ENCODE measurements at places on chromosomes 16 and 17.

GRCh38 chr16:66968847-66969246 lies 7.8 kb downstream of the CES3 start:
- no peak for DNase-seq

GRCh38 chr16:84042308-84042878 lies at the start of gene SLC38A8:
Gene SLC38A8, minus strand, starts transcription at chr16:84042795. Its CDS starts 638 bp downstream, at chr16:84042157.
- DNase-seq: no peak

DNA sequence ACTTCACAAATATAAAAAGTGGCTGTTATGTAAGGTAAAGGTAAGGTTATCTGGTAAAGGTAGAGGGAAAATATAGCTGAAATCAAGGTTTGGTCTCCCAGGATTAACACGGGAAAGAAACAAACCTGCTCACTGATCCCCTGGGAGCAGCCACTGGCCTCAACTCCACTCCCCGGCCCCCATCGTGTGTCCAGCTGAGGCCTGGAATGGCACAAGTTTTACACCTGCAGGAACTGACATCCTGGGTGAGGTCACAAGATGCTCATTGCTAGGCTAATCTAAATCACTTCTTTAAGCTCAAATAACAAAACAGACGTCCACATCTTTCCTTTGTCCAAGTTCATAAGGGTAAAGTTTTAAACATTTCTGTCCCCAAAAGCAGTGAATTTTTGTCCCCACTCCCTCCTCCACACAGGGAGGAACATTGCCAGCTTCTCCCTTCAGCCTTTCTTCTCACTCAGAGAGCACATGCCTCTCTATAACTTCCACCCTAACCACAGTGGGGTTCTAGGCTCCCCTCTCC lies 46.3 kb downstream of the ERN1 start:
- DNase-seq: no peak

DNA sequence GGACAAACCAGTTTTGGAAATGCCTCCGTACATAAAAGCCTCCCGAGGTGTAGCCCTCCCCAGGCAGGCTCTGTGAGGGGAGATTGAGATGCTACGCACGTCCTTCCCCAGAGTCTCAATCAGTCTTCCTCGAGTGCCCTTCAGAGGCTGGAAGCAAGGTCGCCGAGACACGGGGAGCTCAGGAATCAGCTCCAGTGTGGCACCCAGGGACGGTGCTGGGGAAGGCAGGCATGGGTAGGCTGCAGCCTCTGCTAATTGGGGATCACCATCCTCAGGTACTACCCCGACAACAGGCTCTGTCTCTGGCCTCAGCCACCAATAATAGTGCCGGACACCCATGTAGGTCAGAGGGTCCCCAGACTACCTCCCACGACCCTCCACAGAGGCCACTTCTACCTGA lies 28.1 kb upstream of the GSG1L start:
- DNase-seq: no peak

DNA sequence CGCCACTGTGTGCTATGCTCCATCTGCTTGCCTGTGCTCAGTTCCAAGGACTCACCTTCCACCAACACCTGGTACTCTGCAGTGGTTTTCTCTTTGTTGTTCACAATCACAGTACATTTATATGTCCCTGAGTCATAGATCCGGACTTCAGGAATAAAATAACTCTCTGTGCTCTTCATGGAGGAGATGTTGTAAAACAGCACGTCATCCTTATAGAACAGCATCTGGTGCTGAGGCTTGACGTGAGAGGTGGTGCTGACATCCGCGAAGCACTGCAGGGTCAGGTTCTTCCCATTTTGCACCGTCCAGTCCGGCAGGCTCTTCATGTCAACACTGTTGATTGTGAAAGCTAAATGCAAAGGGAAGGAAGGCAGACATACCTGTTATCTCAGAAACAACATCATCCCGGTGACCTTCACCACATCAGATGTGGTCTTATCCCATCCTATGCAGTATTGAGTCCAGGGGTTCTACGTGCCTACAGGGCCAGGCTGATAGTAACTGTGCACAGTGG lies 12.8 kb downstream of the PECAM1 start:
- DNase-seq: no peak

GRCh38 chr17:77720946-77721845 lies 237.3 kb upstream of the TNRC6C start:
- DNase-seq: no peak

- no peak for DNase-seq
These were observed 86.9 kb upstream of the ZNF469 start for GRCh38 chr16:88295671-88296436.

- DNase-seq: no peak
These were observed 2.9 kb upstream of the CBX8 start for GRCh38 chr17:79799538-79800324.

- DNase-seq: no peak
These were observed 7.0 kb upstream of the IL17C start for GRCh38 chr16:88631384-88631783.

- DNase-seq: no peak
These were observed 548 bp downstream of the HAGH start for GRCh38 chr16:1825864-1826690.

- DNase-seq: no peak
These were observed 27.5 kb downstream of the MYBBP1A start for GRCh38 chr17:4527566-4528125.

DNA sequence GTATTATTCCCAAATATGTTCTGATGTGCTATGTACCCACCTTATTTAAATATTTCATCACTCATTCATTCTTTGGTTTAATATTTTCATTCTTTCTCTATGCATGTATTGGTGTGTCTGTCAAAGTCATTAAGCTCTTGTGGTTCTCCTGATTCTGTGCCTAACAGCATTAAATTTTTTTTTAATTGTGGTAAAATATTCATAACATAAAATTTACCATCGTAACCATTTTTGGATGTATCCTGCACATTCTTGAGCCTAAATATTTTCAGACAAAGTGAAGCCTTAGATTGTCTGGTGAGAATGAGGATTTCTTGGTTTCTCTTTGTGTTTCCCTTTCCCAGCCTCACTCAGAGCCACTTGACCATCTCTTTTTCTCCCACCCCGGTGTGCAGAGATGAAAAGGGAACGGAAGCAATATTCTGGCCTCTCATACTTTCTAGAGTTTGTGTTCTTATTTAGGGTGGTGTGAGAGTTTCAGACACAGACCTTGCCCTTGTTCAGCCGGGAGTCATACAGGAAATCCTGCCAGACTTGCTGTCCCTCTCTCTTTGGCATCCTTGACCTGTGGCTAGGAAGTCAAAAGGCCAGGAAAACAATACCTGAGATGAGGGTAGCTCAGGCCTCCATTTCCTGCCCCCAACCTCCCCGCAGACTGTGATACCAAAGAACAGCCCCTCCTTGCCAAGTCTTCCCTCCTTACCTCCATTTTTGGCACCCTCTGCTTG lies 4.9 kb downstream of the CCL5 start:
- DNase-seq: no peak

- no peak for DNase-seq
These were observed at the start of gene CLEC10A for GRCh38 chr17:7079581-7080455. Gene CLEC10A, minus strand, starts transcription at chr17:7080251. Its CDS starts 1,439 bp downstream, at chr17:7078812.

GRCh38 chr16:15903960-15904359 lies 15.6 kb upstream of the CEP20 start:
- no peak for DNase-seq

DNA sequence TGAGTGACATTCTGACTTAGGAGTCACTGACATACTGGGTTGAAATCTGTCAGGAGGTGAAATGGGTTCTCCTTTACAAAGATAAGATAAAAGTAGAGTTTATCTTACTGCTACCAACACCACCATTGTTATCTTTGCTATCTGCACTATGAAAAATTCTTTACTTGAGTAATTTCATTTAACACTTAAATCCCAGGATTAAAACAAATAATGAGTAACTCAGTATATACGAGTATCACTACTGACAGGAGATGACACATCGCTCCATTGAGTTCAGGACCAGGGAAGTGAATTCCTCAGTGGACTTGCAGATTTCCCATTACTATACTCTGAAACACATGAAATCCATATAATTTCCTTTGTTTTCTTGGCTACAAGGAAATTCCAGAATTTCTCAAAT lies 242.1 kb upstream of the NLRP1 start:
- no peak for DNase-seq

- no peak for DNase-seq
These were observed 91.1 kb downstream of the NLK start for GRCh38 chr17:28133562-28133970.

DNA sequence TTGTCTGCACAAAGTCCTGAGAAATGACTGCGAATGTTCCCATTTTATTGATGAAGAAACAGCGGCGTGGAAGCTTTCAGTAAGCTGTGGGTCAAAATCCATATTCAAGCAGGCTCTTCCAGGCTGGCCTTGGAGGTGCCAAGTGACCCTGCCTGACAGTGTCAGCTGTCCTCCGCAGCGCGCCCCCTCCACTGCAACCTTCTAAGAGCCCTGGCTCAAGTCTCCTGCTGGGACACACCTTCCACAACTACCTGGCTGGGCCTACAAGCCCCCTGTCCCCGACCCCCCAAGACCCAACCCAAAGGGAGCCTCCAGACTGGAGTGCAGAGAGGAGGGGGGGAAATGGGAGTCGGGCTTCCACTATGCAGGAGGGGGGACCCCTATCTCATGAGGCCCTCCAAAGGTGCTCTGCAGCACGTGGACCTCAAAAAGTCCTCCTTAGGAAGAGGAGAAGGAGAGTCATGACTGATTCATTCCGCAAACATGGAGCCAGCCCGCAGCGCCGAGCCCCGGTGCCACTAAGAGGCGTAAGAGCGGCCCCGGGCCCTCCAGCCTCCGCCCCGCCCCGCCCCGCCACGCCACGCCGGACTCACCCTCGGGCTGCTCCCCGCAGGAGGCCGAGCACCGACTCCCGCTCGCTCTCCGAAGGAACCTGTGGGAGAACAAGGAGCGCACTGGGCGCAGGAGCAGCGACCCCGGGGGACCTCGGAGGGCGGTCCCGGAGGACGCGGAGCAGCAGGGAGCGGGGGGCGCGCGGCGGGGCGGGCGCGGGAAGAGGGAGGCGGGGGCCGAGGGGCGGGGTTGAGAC lies 574 bp downstream of the MPP3 start:
- DNase-seq: no peak

- no peak for DNase-seq
These were observed 11.8 kb downstream of the SYT17 start for GRCh38 chr16:19179546-19180490.

- no peak for DNase-seq
These were observed 13.0 kb upstream of the DPEP1 start for GRCh38 chr16:89600427-89600826.

- DNase-seq: no peak
These were observed 59.4 kb upstream of the SIAH1 start for GRCh38 chr16:48444574-48444973.

- DNase-seq: no peak
These were observed 21.1 kb downstream of the RARA start for GRCh38 chr17:40329839-40330794.

GRCh38 chr17:45656527-45657181 lies 127.5 kb upstream of the CRHR1 start:
- DNase-seq: no peak

GRCh38 chr17:2688351-2689342 lies 22.9 kb downstream of the CLUH start:
- DNase-seq: no peak

DNA sequence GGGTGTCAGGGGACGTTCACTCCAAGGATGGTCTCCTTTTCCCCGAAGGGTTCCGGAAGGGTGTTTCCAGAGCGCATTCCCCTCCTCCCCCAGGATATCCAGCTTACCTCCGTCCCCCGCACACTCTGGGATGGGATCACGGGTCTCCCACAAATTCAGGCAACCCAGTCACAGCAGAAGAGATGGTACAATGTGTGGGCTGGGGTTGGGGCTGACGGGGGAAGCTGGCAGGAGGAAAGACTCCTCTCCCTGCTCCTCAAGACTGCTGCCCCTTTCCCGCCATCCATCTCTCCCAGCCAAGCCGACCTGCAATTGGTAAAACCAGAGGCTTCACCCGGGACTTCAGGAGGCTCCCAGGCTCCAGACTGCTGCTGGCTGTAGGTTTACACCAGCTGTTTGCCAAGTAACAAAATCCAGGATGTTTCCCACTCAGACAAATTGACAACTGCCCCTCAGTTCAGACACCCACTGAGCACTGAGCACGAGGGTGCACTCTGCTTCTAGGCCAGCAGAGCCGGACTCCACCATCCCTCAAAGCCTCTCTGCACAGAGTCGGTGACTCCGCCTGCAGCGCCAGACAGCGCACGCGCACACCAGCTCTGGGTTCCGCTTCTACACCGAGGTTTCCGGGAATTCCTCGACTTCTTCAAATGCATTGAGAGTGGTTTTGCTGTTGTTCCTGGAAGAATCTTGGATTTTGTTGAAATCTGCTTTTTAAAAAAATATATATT lies 37.7 kb downstream of the ASPA start:
- DNase-seq: no peak

- DNase-seq: no peak
These were observed 977.4 kb downstream of the KCNJ18 start for GRCh38 chr17:22669721-22670120.

DNA sequence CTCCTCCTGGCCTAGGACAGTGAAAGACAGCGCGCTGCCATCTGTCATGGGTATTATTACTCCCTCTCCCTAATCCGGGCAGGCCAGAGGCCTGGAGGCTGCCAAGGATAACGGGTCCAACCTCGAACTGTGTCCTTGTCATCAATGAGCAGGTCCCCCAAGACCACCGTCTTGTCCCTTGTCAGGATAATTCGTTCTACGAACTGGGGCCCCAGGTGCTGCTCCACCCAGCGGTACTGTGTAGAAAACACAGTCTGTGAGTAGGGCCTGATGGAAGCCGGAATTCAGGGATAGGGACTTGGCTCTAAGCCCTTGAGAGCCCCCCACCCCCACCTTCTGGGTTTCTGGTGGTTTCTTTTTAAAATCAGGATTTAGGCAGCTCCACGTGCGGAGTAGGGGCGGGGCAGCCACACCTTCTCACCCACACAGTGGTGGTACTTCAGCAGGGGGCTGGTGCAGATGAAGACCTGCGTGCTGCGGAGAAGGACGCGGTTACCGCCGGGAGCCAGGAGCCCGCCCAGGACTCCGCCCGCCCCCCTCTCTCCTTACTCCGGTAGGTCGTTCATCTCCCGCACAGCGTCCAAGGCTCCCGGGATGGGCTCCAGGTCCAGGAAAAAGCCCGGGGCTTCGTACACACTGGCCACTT lies 787 bp downstream of the NT5C start:
- DNase-seq: no peak

DNA sequence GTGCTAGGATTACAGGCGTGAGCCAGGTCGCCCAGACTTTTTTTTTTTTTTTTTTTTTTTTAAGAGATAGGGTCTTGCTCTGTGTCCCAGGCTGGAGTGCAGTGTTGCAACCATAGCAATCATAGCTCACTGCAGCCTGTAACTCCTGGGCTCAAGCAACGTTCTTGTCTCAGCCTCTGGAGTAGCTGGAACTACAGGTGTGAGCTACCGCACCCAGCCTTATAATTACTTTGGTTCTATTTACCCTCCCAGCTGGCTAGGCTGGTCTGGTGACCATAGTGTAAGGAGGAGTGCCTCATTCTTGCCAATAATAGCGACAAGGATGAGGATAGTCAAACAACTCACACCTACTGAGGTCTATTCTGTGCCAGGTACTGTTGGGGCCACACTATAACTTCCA lies 39.6 kb upstream of the USP7 start:
- DNase-seq: no peak
